NCI-H82 (cell line): ENCODE measurements at places on chromosomes 2 and 18.
A peak's percentile ranks its signal among the peaks of the same experiment; 100 is the strongest.

GRCh38 chr2:46954951-46955571, 39.5 kb upstream of the MCFD2 start:
- DNase-seq, result no peak

- DNase-seq, result no peak
Measured at GRCh38 chr2:196406-196805, 67.4 kb downstream of the SH3YL1 start.

- DNase-seq, result no peak
Measured at GRCh38 chr2:36449943-36450392, 94.4 kb downstream of the CRIM1 start.

DNA sequence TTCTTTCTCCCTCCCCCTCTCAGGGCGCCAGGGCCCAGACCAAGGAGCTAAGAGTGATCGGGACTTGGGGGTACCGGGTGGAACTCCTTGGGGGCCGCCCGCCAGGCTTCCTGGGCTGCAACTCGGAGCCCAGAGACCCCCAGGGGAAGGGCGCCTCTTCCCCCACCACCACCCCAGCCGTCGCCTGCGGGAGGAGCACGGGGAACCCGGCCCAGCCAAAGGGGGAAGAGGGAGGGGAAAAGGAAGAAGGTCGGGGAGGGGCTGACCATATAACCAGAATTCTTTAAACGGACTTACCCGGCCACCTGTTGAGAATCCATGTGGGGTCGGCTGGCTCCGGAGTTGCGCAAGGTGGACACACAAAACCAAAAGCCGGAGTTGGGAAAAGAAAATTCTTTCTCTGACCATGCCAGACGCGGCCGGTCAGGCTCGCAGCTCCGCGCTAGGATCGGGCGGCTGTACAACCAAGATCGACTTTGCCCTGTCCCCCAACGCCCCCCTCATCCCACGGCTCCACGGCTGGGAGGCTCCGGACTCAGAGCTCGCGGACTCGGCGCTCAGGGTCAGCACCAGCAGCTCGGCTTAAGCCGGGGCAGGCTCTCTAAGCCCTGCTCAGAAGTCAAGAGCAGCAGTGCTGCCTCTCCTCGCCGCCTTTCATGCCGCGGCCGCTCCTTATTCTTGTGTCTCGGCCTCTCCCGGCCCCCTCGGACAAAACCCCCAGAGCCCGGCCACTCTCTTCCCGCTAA, 6.3 kb upstream of the SIX3 start:
- peak; percentile 86 for DNase-seq

DNA sequence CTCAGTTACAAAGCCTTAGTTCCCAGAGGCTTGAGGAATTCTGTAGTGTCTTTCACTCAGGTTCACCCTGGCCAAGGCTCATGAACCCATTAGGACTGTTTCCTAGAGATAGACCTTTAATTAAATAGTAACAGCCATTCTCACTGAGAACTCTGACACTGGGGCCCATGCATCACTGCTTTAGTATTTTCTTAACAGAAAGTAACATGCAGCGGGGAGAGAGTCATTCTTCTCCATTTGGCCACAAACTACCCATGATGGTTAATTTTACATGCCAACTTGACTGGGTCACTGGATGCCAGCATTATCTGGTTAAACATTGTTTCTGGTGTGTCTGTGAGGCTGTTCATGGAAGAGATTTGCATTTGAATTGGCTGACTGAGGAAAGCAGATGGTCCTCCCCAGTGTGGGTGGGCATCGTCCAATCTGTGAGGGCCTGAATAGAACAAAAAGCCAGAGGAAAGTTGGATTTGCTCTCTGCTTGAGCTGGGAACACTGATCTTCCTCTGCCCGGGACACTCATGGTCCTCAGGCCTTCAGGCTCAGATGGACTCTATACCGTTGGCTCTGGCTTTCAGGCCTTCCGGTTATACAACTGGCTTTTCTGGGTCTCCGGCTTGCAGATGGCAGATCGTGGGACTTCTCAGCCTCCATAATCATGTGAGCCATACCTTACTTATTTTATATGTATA, 5.6 kb upstream of the CPLX4 start:
- DNase-seq, result no peak

DNA sequence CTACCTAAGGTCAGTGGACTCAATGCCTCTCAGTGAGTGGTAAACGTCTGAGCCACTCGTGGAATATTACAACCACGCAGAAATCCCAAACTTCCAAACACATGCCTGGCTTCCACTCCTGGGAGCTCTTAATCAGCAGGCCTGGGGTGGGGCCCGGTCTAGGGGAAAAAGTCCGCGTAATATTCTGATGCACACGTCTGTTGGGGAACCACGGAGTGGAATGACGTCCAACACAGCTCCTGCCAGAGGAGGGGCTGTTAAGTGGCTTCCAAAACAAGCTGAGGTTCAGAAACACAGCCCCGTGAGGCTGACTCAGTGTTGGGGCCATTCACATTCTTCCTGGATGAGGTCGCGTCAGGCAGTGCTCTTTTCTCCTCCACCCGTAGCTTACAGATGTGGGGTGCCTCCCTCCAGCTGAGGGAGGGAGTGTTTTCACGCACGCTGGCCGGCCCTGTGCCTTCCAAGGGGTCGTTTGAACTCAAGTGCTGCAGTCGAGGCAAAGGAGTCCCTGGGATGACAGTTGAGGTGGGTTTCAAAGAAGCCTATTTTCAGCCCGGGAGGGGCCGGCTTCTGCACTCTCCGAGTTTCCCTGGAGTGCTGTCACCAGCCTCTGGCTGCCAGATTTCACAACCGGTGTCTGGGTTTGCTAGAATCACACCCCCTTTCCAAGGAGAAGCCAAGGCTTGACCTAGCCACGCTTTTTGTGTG, 73.1 kb downstream of the ACKR3 start:
- DNase-seq, result no peak

DNA sequence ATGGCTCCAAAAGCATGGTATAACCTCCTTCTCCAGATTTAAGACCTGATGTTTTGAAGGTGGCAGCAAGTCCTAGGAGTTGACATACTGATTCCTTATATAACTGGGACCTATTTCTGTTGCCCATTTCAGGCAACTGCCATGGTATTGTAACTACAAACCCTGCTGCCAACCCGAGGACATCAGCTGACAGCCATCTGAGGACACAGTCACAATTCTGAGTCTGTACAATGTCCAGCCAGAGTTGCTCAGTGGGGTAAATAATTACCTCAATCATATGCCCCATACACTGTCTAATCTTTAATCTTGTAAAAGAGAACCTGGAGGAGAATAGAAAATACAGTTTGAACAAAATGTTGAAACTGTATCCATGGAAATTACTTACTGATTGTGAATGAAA, 8.7 kb upstream of the GAREM2 start:
- DNase-seq, result peak; percentile 25

DNA sequence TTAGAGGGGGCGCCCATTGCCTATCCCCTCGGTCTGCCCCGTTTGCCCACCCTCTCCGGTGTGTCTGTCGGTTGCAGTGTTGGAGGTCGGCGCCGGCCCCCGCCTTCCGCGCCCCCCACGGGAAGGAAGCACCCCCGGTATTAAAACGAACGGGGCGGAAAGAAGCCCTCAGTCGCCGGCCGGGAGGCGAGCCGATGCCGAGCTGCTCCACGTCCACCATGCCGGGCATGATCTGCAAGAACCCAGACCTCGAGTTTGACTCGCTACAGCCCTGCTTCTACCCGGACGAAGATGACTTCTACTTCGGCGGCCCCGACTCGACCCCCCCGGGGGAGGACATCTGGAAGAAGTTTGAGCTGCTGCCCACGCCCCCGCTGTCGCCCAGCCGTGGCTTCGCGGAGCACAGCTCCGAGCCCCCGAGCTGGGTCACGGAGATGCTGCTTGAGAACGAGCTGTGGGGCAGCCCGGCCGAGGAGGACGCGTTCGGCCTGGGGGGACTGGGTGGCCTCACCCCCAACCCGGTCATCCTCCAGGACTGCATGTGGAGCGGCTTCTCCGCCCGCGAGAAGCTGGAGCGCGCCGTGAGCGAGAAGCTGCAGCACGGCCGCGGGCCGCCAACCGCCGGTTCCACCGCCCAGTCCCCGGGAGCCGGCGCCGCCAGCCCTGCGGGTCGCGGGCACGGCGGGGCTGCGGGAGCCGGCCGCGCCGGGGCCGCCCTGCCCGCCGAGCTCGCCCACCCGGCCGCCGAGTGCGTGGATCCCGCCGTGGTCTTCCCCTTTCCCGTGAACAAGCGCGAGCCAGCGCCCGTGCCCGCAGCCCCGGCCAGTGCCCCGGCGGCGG, 1.7 kb downstream of the MYCN start:
- DNase-seq, result peak; percentile 56

- no peak for DNase-seq
Measured at GRCh38 chr2:126970583-126970982, 71.9 kb downstream of the TEX51 start.

DNA sequence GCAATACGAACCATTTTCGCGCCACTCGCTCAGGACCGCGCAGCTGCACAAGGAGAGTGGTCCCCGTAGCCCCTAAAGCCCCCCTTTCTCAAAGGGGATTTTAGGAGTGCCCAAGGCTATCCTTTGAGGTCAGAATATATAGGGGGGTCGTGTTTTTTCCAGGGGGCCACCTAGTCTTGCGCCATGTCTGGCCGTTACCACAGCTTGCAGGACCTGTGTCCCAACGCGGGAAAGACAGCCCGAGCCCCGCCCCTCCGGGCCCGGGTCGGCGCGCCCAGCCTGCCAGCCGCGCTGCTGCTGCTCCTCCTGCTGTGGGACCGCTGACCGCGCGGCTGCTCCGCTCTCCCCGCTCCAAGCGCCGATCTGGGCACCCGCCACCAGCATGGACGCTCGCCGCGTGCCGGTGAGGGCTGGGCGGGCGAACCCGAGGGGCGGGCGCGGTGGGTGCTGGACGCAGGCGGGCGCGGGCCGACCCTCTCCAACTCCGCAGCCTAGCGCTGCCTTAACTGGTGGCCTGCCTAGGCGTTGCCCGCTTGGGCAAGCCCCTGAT, at the start of gene CDCA7:
CDCA7 (plus strand) TSS at position 291 of the 550 bp plus-strand sequence; CDS start at position 383, 92 bp downstream.
- peak; percentile 92 for DNase-seq

- peak; percentile 52 for DNase-seq
Measured at GRCh38 chr2:105179469-105180372, 61.8 kb upstream of the GPR45 start.

DNA sequence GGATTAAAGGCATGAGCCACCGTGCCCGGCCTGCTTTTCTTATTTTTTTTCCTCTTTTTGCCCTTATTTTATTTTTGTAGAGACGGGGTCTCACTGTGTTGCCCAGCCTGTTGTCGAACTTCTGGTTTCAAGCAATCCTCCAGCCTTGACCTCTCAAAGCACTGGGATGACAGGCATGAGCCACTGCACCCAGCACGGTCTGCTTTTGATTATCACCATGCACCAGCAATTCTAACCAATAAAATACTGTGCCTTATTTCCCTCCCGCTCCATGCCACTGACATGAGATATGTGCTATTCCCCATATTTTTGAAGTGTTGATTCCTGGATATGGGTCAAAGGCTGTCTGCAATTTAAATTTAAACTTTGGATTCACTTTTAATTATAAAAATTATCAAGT, 42.9 kb downstream of the ACYP2 start:
- DNase-seq, result no peak

GRCh38 chr18:76557026-76557575, 62.1 kb upstream of the ZNF516 start:
- DNase-seq, result no peak

GRCh38 chr2:240326246-240326645, 109.2 kb upstream of the GPC1 start:
- DNase-seq, result peak; percentile 7

- no peak for DNase-seq
Measured at GRCh38 chr2:1793868-1794445, 49.6 kb upstream of the PXDN start.

DNA sequence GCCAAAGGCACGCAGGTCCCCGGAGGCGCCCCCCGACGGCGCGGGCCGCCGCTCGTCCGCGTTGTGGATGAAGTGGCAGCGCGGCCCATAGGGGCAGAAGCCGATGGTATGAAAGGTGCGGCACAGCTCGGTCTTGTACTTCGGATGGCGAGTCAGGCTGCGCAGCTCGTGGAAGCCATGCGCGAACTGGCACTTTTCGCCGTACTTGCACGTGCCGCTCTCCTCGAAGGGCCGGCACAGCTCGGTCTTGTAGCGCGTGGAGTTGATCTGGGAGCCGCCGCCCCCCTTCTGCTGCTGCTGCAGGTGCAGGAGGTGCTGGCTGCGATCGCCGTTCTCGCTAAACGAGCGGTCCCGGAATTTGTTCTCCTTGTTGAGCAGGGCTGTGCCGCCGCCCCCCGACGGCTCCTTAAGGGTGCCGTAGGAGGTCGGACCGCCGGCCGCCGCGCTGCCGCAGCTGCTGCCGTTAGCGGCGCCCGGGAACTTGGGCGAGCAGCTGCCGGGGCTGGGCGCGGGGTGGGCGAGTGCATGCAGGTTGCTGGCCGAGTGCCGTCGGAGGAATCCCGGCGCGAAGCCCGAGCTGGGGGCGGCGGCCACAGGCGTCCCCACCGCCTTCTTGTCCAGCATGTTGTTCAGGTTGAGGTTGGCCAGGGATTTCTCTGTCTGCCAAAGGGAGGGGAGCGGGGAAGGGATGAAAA, 1.2 kb downstream of the ZFP36L2 start:
- DNase-seq, result peak; percentile 66

DNA sequence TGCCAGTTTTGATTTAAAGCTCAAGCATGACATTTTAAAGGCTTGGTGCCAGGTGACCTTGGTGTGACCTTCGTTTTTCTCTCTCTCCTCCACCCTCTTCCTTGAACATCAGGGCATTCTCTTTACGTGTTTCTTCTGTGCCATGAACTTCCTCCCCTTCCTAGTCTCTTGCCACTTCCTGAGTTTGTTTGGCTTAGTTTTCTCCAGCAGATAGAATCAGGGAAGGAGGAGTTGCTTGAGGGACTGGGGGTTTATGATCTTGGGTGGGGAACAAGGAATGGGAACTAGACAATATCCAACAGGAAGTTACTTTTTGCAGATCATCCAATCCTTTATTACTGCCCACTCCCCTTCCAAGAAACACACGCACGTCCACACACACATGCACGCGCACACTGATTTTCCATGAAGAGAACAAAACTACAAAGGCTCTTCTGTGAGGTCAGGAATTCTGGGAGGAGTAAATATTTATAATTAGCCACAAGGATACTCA, 210.6 kb upstream of the EPAS1 start:
- DNase-seq, result no peak

DNA sequence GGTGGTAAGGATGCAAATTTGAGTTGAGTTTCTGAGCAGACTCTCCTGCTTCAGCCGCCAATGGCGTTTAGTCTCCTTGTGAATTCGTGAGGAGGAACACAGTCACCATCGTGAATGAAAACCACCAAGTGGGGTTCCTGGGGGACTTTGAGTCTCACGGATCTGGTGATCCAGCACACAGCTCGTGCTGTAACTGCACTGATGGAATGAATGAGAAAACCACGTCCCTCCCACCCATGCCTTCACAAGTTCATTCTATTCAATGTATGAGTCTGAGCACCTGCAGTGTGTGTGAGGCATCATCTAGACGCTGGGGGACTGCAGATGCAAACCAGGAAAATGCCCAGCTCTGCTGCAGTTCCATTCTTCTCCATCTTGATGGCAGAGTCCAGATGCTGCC, 127.9 kb downstream of the PIEZO2 start:
- DNase-seq, result no peak

GRCh38 chr2:158482594-158482993, 25.8 kb downstream of the PKP4 start:
- DNase-seq, result no peak
